ENCODE measurements at places on chromosomes 3 and 15.

- DNase-seq = no peak
Measured at GRCh38 chr3:184562878-184563560, 1.4 kb downstream of the EPHB3 start.

DNA sequence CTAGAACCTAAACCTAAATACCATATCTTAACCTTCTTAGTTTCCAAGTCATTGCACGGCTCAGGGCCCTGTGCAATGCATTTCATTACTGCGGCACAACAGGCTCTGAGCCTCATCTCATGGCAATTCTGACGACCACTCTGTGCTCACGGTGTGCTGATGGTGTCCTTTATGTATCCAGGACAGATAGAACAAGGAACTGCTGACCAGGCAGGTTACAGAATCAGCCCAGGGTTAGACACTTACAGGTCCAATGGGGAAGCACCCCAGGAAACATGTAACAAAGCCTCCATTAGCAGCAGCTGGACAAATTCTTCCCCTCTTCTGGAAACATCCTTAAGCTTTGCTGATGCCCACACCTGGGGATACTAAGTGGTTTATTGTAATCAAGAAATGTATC, 91.9 kb upstream of the NSMCE3 start:
- no peak for DNase-seq

DNA sequence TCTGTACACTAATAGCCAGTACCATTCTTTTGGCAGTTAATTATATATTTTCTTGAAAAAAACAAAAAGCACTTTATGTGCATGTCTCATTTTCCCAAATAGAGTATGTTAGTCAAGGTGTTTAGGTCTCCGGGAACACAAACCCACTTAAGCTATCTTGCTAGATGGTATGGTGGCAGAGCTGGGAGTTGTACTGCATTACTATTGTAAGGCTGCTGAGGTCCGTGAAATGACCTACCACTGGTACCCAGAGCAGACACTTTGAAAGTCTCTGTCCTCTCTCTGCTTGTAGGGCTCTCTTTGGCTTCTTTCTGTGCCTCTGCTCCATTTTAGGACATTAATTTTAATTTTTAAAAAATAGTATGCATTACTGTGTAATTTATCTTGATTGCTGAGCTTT, 8.8 kb downstream of the TMOD3 start:
- no peak for DNase-seq

GRCh38 chr3:123376451-123377242, 72.2 kb downstream of the ADCY5 start:
- DNase-seq = no peak

DNA sequence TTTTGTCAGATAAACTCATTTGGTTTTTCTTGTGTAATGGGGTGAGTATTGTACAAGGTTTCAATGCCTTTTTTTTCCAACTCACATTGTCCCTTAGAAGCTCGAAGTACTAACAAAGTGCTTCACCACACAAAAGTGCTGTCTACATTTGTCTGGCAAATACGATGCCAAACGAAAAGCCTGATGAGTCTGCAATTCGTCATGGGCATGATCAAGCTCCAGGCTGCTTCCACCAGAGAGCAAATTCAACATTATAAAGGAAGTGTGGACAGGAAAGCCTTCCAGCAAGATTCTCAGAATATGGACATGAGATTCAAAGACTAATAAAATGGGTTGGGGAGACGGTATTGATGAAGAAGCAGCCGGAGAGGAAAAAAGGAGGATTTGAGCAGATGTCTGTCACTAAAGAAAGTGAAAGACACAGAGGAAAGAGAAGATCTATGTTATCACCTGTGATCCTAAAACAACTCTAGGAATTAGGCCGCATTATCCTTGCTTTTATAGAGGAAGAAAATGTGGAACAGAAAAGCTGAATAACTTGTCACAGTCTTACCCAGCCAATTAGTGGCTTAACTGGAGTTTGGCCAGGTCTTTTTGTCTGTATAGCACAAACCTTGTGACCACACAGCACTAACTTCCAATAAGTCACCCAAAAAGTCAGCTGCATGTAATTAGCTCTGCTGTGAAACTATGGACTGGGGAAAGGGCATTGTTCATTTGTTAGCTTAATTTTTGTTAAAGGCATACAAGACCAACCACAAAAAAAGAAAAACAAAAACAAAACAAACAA, 494.8 kb downstream of the FHIT start:
- DNase-seq = no peak

- no peak for DNase-seq
Measured at GRCh38 chr15:66592505-66593218, 26.9 kb upstream of the LCTL start.

DNA sequence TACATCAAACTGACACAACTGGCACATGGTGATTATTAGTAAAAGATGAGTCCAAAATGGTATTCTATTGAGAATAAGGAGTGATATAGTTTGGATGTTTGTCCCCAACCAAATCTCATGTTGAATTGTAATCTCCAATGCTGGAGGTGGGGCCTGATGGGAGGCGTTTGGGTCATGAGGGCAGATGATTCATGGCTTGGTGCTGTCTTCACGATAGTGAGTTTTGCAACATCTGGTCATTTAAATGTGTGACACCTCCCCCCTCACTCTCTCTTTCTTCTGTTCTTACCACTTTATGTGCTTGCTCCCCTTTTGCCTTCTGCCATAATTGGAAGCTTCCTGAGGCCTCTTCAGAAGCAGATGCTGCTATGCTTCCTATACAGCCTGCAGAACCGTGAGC, 90.6 kb downstream of the RSL24D1 start:
- DNase-seq = peak; percentile 3
